ENCODE measurements at places on chromosomes 3 and 15.

DNA sequence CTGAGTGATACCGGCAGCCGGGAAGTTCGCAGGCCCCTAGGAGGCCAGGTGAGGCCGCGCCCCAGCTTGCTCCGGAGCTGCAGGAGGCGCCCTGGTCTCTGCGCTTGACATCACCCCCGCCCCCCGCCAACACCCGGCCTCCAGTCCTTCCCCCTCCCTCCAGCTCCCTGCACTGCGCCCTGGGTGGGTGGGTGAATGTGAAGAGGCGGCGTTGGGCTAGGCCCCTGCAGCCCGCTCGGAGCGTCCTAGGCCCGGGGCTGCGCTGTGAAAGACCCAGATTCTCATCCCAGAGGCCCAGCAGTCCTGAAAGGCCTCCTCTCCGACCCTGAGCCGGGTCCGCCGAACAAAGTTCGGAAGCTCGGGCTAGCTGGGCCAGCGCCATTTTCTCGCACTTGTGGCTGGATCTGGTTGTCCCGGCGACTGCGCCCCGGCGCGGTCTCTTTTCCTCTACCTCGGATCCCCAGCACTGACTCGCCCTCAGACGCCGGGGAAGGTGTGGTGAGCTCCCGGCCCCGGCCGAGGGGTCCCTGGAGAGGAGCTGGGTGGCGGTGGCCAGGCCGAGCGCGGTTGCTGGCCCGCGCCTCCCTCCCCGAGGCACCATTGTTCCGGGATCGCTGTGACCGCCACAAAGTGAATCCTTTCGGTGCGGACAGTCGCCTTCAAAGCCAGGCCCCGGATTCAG lies 12.9 kb downstream of the ZIC4 start:
- DNase-seq = peak; percentile 72

GRCh38 chr3:172699031-172699430 lies 11.8 kb downstream of the NCEH1 start:
- no peak for DNase-seq

DNA sequence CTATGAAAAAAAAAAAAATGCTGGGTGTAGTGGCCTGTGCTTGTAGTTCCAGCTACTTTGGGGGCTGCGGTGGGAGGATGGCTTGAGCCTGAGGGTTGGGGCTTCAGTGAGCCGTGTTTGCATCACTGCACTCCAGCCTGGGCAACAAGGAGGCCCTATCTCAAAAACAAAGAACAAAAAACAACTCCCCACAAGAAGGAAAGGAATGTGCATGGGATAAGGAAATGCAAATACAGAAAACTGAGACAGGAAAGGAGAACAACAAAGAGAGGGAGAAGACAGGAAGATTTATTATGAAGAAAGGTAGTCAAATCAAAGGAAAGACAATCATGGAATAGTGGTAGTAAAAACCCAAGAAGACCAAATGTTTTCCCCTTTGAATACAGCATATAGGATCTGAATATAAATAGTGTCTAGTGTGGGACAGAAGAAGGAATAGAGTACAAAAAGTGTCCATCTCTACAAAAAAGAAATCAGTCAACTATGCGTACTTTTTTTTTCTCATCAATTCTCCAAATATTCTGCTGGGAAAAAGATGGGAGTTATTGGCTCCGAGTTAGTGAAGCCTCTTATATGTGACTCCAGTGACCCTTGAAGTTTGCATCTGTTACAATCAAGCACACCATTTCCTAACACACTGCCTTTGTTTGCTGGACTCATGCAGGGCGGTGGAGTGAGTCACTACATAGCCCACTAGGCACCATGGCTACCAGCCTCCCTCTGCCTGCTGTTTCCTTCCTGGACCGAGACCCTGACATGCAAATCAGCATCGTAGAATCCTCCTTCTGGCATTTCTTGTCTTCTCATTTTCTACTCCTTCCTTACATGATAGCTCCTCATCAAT lies 101.2 kb upstream of the PTX3 start:
- peak; percentile 36 for DNase-seq

DNA sequence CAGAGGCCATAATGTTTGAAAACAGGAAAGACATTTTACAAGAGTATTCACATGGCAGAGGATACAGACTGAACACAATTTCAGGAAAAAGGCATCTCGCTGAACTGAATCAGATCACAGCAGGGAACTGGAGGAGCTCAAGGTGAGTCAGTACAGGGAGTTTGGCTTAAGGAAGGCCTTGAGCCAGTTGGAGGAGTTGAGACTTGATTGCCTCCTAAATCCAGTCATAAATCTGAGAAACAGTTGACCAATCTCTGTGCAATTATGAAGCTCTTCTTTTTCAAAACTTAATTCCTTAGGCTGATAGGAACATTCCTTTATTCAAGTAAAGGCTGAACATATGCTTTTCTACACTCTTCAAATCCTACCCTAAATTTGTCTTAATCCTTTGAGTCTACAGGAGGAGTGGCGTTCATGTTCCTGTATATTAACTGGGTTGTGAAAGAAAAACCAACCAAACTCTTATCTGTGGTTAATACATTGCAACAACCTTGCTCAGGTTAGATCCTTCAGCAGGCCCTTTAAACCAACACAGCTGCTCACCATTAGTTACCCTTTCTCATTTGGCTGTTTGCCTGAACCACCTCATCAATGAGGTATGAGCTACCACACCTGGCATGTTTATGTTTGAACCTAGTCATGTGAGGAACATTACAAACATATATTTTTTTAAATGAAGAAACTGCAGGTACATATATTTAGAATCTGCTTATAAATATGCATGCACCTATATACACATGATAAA lies 404.1 kb upstream of the ATP11B start:
- DNase-seq = no peak

DNA sequence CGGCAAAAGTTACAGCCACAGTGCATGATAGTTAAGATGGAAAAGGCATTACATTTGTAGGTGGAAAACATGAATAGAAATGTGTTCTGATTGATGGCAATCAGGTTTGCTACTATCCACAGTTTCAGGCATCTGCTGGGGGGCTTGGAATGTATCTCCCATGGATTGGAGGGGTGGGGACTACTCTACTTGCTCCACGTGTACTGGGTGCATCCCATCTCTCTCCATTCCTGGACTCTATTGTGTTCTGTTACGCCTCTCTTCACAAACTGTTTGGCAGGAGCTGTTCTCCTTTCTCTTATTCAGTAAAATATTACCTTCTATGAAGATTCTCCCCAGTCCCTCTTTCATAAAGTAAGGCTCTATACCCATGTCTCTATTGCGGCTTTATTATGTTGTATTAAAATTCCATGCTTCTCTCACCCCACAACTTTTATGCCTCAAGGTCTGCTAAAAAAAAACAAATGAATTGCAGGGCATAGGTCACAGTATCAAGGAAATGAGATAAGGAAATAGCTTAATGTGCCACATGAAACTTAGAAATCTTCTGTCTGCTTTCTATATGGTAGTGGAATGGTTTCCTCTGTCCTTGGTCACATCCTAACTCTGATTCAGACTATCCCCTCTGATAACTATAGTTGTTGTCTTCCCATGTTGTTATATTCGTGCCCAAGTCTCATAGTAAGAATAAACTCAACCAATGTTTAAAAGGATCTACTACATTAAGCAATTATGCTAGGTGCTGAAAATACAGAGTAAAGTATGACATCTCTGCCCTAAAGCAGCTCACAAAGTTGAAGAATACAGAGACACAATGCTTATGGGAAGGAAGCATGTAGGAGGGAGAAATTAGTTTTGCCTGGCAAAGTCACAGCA lies 43.2 kb downstream of the LRRFIP2 start:
- no peak for DNase-seq

DNA sequence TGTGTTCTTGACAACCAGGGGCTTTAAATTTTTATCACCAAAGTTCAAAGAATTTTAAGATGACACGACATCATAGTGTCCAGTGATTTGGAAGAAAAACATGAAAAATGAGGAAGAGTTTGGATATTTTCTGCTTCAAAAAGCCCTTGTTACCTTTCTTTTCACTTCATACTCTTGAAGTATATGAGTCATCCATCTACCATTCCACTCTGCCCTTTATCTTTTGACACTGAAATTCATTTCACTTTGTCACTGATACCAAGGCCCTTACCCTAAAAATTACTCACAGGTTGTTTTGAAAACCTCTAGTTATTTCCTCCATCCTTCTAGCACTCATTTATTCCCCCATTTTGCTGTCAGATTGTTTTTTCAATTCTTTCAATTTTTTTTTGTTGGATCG lies 42.7 kb downstream of the OR5H15 start:
- no peak for DNase-seq

DNA sequence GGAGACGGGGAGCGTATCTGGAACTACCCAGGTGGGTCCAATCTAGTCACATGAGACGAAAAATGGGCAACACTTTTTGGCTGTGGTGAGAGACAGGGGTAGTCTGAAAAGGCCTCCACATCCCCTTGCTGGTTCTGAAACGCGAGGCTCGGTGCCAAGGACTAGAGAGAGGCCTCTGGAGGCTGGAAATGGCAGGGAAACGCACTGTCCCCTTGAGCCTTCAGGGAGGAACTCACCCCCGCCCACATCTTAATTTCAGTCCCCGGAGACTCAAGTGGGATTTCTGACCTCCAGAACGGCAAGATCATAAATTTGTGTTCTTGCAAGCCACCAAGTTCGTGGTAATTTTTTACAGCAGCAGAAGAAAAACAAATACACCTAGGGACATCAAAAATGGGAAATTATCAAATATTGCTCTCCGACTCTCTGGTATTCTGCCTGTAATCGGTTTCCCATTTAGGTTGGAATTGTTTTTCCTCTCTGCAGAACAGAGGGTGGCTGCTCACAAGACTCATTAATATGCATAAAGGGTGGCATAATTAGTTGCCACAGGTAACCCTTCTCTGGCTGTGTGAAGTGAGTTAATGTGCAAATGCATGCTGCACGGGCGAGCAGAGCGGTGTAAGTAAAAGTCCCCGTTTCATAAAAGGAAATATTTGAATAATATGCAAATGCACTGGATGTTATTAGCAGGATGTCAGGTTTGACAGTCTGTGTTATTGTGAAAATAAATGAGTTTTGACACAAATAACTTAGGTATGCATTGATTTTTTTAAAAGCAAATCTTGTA lies 185.7 kb downstream of the ARRDC4 start:
- DNase-seq = no peak

DNA sequence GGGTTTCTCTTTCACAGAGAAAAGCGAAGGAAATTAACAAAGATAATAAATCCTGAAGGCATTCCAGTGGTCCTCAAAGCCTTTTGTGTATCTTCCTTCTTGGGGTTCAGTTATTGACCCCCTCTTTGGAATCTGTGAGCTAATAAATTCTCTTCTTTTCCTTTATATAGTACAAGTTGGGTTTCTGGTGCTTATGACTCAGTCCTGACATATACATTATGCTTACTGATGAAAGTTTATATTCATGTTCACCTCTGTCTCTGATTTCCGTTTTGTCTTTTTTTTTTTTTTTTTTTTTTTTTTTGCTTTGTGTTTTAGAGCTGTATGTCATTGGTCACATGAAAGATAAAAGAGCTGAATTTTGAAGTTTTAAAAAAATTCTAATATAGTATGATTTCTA lies 230.7 kb upstream of the RBMS3 start:
- no peak for DNase-seq

DNA sequence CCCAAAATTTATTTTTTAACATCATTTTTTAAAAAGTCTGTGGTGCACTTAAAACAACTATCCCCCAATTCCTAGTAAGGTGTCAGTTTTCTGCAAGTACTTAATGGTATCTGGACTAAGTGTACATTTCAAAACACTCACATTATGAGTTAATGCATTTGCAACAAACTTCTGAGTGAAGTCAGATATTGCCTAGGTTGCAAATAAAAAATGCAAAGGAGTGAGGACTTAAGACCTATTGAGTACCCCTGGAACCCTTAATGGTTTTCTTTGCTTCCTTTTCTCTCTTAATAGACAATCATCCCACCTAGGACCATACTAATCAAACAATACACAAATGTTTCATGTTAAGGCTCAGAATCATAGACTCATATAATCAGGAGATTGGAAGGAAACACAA lies 1.8 kb upstream of the P2RY1 start:
- no peak for DNase-seq

- DNase-seq = no peak
These were observed 305.6 kb upstream of the STT3B start for GRCh38 chr3:31227131-31227562.

DNA sequence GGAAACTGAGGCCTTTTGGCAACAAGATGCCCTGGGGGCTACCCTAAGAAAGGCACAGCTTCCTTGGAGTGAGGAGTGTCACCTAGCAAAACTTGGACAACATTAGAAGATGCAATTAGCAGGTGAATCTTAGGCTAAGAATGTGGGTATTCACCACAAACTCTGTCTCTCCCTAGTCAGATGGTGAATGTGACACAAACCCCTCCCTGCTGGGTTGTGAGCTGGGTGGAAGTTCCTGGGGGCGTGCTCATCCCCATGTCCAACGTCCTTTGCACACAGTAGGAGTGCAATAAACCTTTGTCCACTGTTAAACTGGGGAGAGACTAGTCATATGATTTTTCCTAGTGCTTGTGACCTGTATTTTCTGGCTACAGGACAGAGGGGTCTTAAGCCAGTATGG lies 67.1 kb upstream of the SH3GL3 start:
- no peak for DNase-seq

DNA sequence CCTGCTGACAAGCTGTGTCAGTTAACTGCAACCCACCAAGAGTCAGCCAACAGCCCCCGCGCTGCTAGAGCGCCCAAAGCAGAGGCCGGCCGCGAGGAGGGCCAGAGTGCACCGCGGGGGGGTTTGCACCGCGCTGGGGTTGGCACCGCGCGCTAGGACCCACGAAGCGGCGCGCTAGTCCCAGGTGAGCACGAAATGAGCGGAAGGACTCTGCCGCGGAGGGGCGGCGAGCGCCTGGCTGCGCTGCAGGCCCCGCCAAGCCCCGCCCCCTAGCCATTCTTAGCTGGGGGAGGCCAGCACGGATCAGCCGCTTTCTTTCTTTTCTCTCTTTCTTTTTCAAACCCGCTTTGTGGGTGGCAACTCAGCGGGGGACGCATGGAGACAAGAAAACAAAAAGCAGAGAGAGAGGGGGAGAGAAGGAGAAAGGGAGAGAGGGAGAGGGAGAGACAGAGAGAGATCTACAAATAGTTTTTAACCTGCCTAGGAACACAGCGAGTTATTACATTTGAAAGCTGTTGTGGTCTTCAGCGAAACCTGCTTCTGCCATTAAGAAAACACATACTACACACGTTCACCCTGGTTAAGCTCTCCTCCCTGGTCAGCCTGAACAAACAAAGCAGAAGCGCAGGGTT lies 6.9 kb upstream of the FOXB1 start:
- DNase-seq = no peak

DNA sequence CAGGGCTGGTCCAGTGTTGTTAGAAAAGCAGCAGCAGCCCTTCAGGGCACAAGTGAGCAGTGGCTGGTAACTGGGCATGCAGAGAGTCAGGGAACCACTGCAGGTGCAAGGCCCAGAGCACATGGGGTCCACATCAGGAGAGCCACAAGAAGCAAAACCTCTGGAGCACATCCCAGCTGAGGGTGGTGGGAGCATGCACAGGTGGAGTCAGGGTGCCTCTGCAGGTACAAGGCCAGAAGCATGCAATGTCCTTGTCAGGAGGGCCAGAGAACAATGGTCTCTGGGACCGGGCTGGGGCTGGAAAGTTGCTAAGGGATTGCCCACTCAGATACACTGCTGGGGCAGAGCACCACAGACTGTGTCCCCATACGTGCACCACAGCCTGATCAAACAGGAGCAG lies 226.1 kb upstream of the UBE2E2 start:
- DNase-seq = no peak
